ENCODE measurements at places on chromosomes 5 and 9.

- DNase-seq = no peak
Observed at GRCh38 chr5:152688561-152689249, 283.6 kb upstream of the NMUR2 start.

- DNase-seq = no peak
Observed at GRCh38 chr9:130042406-130042884, 544 bp downstream of the FNBP1 start.

DNA sequence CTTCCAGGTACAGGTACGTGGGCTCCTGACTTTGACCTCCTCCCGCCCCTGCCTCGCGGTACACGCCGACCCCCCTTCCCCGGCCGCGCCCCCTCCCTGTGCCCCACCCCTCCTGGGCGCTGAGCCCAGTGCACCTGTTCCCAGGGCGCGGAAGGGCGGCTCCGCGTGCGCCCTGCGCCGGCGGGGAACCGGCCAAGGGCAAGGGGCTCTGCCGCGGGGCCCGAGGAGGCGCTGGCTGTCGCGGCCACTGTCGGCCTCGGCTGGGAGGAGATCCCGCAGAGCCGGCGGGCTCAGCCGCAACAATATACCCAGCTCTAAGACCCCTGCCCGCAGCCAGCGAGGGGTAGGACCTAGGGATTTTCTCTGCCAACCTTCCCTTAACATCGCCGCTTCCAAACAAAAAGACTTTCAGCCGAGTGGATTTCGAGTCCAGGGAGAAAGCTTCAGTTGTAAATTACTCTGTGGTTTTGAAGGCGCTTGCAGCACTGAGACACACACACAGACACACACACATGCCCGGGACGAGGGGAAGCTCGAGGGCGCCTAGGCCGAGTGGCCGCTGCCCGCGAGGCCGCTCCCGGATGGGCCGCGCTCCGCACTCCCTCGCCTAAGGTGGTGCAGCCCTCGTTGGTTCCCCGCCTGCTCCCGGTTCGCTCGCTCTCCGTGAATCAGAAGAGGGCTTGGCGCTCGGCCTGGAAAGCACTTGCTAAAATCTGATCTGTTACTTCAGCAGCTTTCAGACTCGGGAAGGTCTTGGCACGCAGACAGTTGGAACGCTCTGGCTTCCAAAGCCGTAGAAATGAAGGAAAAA, 1.2 kb downstream of the FGF18 start:
- DNase-seq = no peak

- DNase-seq = no peak
Observed at GRCh38 chr5:107499237-107499636, 171.5 kb downstream of the EFNA5 start.

- no peak for DNase-seq
Observed at GRCh38 chr9:114289571-114290481, 33.1 kb upstream of the ORM1 start.

DNA sequence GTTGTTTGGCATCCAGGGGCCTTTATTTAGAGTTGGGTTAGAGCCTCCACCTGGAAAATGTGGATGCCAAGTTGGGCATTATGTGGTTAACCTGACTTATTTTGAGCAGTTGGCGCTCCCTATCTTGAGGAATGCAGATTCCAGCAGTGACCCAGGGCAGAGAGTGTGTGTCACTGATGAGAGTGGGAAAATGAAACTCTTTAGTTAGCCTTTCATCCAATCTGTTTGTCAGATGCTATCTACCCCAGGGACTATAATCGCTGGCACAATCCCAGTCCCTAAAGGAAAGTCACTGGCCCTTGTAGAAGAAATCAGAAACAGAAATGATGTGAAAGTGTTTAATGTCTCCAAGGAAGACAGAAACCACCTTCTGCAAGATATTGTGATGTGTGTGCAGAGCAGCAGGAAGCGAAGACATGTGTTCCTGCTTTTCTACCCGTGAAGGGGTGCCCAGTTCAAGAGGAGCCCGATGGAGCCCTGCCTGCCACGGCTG, 10.2 kb upstream of the STING1 start:
- DNase-seq = no peak

GRCh38 chr5:75729321-75729720, 12.1 kb upstream of the POC5 start:
- no peak for DNase-seq

GRCh38 chr5:166507810-166508425, 1783.5 kb upstream of the WWC1 start:
- no peak for DNase-seq

GRCh38 chr9:129434187-129434586, 186.7 kb downstream of the C9orf50 start:
- DNase-seq = no peak

- DNase-seq = no peak
Observed at GRCh38 chr5:10448754-10449360, 7.2 kb downstream of the ROPN1L start.

GRCh38 chr5:33800241-33800950, 91.4 kb downstream of the ADAMTS12 start:
- DNase-seq = no peak

DNA sequence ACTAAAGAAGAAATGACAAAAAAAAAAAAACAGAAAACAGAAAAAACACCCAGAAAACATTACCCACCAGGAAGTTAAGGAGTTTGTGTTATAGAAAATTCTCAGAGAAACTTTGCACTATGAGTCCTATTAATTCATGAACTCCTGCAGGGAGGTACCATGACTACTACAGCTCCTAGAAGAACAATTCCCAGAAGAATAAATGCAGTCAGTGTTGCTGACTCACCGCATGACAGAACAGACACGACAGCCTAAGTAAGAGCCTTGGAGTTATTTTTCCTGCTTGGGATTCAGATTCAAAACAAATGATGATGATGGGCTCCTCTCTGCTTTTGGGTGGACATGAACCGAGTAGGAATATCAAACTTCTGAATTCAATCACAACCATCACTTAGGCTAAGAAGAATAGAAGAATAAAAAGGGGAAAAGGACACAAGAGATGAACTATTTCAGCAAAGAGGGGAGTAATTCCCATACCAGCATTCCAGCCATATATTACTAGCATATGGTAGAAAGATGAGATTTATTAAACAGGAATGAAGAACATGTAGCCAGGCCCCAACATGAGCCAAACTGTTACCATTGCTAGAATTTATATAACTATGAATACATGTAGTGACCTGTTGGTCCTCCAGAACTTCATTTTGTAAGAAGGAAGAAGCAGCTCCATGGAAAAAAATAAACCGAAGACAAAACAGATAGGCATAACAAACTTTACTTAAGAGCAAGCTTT, 209.6 kb upstream of the PDE4D start:
- DNase-seq = no peak

- DNase-seq = no peak
Observed at GRCh38 chr5:68331192-68332079, 115.9 kb downstream of the PIK3R1 start.

- DNase-seq = no peak
Observed at GRCh38 chr9:83032065-83032625, 30.8 kb downstream of the RASEF start.

GRCh38 chr9:13896047-13896446, 417.9 kb downstream of the NFIB start:
- DNase-seq = no peak

GRCh38 chr5:141392429-141393198, at the start of gene PCDHGA8:
Gene PCDHGA8 (plus strand): TSS chr5:141392633. CDS start chr5:141392814, 181 bp downstream.
- no peak for DNase-seq

- DNase-seq = no peak
Observed at GRCh38 chr9:21413624-21414023, 4.7 kb downstream of the IFNA8 start.

DNA sequence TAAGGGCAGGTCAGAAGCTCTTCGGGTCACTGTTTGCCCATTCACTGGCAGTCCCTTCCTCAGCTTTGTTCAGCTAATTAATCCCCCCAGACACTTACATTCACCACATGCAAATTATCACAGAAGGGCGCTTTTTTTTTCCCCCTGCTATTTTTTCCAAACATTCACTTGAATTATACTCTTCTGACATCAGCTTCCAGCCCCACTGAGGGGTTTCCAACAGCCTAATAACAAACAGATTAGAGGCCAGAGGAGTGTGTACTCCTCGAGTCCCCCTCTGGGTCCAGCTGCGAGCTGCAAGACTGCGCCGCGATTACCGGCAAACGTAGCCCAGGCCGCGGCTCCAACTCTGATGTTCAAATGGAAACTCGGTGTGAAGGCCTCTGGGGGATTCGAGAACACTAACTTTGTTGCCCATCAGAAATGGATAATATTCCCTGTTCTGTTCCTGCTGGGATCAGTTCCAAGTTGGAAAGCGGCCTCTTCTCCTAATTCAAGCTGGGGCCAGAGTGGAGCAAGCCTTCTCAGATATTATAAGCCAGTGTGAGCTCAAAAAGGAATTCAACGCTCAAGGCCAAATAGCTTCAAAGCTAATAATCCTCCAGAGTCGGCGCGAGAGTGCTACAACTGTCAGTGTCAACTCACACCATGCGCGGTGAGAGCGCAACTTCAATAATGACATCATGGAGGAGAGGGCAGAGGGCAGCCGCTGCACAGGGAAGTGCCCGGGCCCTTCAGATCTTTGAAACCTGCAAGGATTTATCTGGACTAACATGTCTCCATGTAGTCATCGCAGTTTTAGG, 560.8 kb downstream of the BNC2 start:
- DNase-seq = no peak

DNA sequence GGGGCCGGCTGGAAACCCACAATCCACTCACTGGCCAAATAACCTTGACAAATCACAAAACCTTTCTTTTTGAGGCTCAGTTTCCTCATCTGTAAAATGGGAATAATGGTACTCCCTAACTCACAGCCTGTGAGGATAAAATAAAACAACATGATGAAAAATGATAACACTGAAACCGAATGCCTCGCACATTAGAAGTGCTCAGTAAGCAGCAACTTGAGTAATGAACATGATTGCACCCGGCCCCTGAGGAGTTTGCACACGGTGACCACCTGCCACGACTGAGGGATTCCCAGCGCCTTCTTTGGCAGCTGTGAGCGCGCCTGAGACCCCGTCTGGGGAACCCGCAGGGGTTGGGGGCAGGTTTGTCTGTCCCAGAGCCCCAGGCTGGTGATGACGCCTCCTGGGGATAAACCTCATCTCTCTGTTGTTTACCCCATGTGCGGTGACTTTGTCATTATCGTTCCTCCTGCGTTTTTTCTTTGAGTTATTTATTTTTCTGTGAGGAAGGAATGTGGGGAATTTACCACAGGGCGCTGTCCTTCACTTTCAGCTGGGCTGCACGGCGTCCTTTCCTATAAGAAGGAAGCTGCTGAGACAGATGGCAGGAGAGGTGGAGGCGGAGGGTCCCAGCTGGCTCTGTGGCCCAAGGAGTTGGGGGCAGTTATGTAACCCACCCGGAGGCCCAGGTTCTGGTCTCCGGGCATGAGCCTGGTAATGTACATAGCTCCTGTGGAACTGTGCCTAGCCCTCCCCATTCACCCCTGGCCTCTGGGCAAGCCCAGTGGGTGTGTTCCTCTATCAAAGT, 3.0 kb upstream of the SYNPO start:
- no peak for DNase-seq

DNA sequence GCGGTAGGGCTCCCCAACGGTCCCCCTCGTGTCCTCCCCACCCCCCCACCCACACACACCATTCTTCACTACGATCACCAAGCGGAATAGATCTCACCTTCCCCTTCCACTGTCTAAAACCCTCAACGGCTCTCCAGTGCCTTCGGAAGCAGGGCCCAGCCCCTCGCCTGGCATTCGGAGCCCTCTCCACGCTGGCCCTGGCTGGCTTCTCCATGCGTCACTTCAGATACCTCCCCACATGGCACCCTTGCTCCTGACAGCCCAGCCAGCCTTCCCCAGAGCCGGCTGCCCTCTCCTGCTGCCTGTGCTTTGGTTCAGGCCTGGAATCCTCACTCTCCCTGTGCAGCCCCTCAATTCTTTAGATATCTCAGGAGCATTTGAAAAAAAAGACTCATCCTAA, 126.6 kb downstream of the ZNF354C start:
- DNase-seq = no peak

DNA sequence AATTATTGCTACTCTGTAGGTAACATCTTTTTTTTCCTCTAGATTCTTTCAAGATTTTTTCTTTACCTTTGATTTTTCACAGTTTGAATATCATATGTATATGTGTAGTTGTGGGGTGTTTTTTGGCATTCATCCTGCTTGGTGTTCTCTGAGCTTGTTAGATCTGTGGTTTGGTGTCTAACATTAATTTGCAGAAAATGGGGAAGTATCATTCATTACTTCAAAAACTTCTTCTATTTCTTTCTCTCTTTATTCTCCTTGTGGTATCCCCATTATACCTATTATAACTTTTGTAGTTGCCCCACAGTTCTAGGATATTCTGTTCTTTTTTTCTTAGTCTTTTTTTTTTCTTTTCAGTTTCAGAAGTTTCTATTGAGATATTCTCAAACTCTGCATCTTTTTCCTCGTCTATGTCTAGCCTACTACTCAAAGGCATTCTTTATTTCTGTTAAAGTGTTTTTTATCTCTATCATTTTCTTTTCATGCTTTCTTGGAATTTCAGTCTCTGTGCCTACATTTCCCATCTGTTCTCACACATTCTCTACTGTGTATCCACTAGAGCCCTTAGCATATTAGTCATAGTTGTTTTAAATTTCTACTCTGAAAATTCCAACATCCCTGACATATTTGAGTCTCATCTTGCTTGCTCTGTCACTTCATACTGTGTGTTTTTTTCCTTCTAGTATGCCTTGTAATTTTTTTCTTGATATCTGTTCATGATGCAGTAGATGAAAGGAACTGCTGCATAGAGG, 60.1 kb upstream of the GNA14 start:
- no peak for DNase-seq

DNA sequence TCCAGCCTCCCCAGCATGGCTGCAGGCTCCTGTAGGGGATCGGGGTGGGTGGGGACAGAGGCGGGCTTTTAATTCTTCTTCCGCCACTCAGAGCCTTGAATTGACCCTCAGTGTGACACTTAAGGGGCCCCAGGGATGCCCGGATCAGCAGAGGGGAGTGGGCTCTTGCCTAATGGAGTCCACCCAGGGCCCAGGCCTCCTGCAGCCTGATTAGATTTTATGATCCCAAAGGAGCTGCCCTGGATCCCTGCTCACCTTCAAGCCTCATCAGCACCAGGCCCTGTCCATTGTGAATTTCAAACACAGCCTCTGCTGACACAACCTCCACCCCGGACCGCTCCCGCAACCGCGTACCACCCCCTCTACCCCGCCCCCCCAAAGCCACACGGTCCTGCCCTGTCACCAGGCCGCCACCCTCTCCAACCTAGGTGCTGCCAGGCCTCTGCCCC, 214.1 kb upstream of the IER5L start:
- DNase-seq = no peak

DNA sequence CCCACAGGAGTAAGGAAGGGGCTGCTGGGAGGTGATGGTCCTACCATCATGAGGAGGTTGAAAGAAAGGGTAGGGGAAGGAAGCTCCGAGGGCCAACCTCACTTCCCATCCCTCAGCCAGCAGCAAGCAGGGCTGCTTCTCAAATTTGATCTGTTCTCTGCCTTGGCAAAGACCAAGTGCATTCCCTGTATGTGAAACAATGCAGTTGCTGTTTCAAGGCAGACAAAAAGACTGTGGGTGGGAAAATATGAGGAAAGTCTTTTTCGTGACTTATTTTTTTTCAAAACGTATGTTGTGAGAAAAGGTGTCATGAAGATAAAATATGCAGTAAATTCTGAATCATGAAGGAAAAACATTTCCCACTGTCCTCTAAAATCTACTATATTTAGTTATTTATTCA, 165.9 kb downstream of the ARSB start:
- no peak for DNase-seq

GRCh38 chr5:179327021-179327735, 18.1 kb downstream of the ADAMTS2 start:
- DNase-seq = no peak

All from erythroblast (primary cell).